Adrenal gland (tissue), 19 donors: ENCODE measurements at places on chromosomes 5 and 9.

DNA sequence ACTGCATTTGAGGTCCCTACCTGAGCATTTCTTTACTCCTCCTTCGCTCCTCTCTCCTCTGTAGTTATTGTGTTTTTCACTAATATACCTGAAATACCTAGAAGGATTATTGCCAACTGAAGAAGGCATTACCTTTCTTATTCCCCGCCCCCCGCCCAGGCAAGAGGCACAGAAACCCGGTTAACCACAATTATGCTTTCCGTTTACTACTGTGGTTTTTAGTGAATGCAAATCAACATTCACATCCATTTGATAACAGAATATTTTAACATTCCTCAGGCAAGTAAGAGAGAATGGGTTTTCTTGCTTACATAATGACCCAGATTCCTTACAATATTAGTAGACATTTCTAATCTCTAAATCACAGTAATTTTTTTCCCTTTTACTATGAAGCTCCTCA is 136.9 kb downstream of the PCSK5 start:
- no peak for DNase-seq

GRCh38 chr9:96420468-96421219 is 2.5 kb upstream of the ZNF367 start:
- peak; percentile 37 for DNase-seq

DNA sequence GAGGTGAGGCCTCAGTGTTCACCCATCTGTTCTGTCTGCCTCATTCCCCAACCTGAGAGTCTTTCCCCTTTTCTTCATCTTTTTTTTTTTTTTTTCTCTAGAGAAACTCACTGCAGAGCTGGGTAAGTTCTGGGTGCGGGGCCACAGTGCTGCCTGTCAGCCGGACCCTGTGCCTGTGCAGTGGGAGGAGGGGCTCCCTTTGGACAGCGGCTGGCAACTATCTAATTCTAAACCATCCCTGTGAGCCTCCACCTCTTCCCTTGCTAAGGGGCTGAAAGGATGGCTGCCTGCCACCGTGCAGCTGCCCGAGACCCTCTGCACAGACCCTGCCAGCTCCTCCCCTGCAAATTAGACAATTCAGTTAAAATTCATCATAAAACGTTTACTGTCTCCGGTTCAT is 14.1 kb downstream of the BTNL9 start:
- no peak for DNase-seq

DNA sequence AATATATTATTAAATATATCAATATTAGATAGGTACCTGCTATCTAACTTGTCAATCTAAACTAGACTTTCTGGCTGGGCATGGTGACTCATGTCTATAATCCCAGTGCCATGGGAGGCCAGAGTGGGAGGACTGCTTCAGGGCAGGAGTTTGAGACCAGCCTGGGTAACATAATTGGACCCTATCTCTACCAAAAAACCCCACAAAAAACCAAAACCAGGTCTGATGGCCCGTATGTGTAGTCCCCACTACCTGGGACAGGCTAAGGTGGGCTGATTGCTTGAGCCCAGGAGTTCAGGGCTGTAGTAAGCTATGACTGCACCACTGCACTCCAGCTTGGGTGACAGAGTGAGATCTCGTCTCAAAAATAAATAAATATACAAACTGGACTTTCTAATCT is 55.0 kb downstream of the PJA2 start:
- DNase-seq = no peak

DNA sequence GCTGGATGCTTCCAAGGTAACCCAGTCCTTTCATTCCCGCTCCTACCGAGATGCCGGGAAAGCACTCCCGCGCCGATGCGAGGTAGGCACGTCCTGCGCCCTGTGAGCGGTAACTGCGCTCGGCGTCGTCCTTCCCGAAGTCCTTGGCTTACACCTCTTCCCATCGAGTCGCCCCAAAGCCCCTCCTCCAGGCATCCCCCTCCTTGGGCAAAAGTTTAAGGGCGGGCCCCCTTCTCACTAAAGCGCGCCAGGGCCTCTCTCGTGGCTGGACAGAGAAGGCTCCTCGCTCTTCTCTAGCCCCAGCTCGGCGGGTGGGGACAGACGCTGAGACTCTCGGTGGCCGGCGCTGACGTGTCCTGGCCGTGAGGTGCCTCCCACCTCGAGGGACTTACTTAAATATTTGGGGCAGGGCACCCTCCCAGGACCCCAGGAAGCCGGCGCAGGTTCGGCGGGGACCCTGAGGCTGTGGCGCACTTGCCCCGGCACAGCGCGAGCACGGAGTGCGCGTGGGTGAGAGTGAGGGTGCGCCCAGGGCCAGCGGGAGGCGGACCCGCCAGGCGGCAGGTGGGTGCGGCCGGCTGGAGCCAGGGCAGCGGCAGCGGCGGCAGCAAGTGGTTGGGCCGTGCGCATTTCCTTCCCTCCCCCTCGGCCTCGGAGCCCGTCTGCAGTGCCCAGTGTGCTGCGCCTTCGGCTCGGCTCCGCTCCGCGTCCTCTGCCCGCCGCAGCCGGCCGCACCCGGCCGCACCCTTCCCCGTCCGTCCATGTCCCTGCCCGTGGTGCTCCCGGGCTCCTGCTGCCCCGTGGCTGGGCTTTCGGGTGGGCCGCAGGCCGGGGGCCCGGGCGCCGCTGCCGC is at the start of gene ENTREP1:
ENTREP1 (plus strand) TSS at position 667 of the 853 bp plus-strand sequence; CDS start at position 762, 95 bp downstream.
- peak; percentile 68 for DNase-seq
